Cardiac atrium fibroblast (primary cell): ENCODE measurements at places on chromosomes 12 and 14. TPM values are rescaled to one million over a fixed set of nuclear protein-coding genes. Genes with fewer than 3 reads are reported as not detected.

RIMBP2 gene
- not detected in 2 replicates for total RNA-seq

RPS6KA5 gene
- total RNA-seq: 1.1 and 1.8 TPM in 2 replicates

KLHL33 gene
- 0.49 TPM in 1 of 2 replicates, not detected in the other for total RNA-seq

IL23A gene
- 1.6 TPM in 1 of 2 replicates, not detected in the other for total RNA-seq

TSPAN8 gene
- total RNA-seq: 6.0 and 15.4 TPM in 2 replicates

RGS6 gene
- total RNA-seq: not detected in 2 replicates

OR4K14 gene
- total RNA-seq: not detected in 2 replicates

OTOGL gene
- total RNA-seq: 0.81 and 1.1 TPM in 2 replicates

OLR1 gene
- not detected in 2 replicates for total RNA-seq

PPP1R3E gene
- total RNA-seq: 1.8 and 2.0 TPM in 2 replicates

ZC2HC1C gene
- total RNA-seq: not detected in 2 replicates

KLRF2 gene
- total RNA-seq: not detected in 2 replicates
